ENCODE measurements at places on chromosomes 1 and 21.

DNA sequence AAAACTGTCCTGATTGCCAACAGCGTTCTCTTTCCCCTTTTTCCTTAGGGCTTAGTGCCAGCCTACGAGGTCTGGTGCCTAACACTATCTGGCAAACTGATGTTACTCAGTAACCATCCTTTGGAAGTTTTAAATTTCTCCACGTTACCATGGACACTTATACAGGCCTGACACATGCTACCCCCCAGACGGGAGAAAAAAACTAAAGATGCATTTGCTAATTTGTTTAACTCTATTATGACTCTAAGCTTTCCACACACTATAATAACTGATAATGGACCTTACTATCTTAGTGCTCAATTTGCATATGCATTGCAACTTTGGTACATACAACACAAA lies 36.8 kb downstream of the CLCA1 start:
- DNase-seq: no peak

- no peak for DNase-seq
These were observed 52.8 kb downstream of the ELK4 start for GRCh38 chr1:205578780-205579571.

GRCh38 chr1:215530401-215530984 lies 36.6 kb upstream of the KCTD3 start:
- no peak for DNase-seq

- DNase-seq: peak; percentile 70
These were observed 2.5 kb upstream of the MEF2D start for GRCh38 chr1:156502894-156503697.

DNA sequence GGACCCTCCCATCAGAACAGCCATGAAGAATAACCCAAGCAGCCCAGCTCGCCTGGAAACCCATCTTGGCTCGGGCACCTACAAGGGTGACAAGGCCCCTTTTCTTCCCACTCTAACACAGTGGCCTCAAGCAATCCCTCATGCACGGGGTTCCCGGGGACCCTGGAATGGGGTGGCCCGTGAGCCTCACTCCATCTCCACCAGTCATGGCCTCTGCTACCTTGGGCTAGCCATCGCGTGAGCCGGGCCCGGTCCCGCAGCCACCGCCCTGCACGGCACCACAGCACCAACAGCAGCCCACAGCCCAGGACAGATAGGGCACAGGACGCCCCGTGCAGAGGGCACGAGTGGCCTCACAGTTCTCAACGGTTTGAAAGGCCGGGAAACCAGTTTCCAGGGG lies 19.0 kb downstream of the WDR4 start:
- no peak for DNase-seq

- no peak for DNase-seq
These were observed 196.2 kb upstream of the APP start for GRCh38 chr21:26366781-26367180.

- DNase-seq: no peak
These were observed 8.3 kb downstream of the NT5C1A start for GRCh38 chr1:39663559-39663958.

- DNase-seq: peak; percentile 6
These were observed 9.6 kb downstream of the ARHGEF16 start for GRCh38 chr1:3463891-3464648.

- no peak for DNase-seq
These were observed 54.3 kb downstream of the TLR5 start for GRCh38 chr1:223088713-223089240.

DNA sequence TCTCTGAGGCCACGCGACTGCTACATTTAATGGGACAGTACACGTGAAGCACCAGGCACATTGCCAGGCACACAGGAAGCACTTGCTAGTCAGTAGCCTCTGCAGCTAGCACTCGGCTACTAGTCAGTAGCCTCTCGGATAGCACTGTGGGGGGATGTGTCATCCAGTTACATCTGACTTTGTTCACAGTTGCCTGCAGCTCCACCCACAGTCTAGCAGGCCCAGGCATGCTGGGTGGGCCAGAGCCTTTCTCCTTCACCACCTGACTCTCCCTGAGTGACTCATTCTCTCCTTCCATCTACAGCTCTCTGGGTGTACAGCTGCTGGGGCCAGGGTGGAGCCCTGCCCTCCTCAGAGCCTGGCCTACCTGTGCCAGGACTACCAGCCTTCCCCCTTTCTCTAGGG lies 51.5 kb downstream of the PTPRF start:
- peak; percentile 90 for DNase-seq

GRCh38 chr1:28601696-28602095 lies 9.6 kb downstream of the RAB42 start:
- DNase-seq: no peak

DNA sequence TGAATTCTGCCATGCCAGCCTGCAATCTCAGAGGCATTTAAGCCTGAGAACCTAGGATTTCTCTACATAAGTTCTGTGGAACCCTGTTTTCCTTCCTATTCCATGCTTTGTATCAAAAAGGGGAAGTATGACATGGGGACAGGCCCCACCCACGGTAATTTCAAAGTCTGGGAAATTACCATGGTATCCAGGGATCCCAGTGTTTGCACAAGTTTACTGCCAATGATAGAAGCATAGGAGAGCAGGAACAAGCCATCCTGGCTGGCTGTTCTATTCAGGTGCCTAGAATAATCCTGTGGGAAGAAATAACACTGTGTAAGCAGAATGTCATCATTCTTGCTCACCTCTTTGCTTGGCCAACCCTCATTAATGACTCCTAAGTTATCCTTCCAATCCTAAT lies 53.8 kb upstream of the ATP1B1 start:
- no peak for DNase-seq

- no peak for DNase-seq
These were observed 19.5 kb upstream of the WARS2 start for GRCh38 chr1:119159966-119160365.

DNA sequence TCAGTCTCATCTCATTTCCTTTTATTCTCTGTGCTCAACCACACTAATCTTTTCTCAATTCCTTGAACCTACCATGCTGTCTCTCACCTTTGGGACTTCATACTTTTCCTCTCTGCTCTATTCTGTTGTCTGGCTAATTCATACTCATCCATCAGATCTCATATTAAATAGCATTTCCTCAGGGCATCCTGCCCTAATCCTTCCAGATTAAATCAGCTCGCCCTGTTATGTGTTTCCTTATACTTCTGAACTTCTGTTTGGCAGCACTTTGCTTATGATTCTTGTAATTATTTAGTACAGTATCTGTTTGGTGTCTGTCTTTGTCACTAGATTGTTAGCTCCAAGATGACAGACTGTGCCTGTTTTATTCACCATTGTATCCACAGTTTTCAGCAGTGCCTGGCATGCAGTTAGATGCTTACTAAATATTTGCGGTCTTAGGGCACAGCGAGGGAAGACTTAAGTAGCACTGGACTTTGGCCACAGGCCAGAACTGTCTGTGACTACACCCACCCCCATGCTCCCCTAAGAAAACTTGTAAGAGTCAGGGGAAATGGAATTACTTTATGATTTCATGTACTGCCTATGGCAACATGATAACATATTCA lies 9.9 kb upstream of the CAP1 start:
- no peak for DNase-seq

GRCh38 chr1:51736702-51737101 lies 119.8 kb downstream of the OSBPL9 start:
- DNase-seq: no peak

GRCh38 chr1:96843196-96843595 lies 121.6 kb downstream of the PTBP2 start:
- no peak for DNase-seq

GRCh38 chr1:111517469-111518225 lies 14.2 kb upstream of the ADORA3 start:
- no peak for DNase-seq

DNA sequence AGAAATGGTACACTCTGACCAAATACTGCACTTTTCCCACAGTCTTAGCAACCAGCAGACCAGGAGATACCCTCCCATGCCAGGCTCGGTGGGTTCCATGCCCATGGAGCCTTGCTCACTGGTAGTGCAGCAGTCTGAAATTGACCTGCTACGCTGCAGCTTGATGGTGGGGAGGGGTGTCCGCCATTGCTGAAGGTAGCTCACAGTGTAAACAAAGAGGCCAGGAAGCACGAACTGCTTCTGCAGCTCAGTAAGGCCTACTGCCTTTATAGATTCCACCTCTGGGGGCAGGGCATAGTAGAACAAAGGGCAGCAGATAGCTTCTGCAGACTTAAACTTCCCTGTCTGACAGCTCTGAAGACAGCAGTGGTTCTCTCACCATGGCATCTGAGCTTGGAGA lies 12.3 kb upstream of the IFI44L start:
- DNase-seq: no peak

- DNase-seq: no peak
These were observed 1.1 kb downstream of the GPR25 start for GRCh38 chr1:200873671-200874397.

- no peak for DNase-seq
These were observed 231.6 kb downstream of the MRPL39 start for GRCh38 chr21:25375675-25376074.

GRCh38 chr1:71561206-71561605 lies 480.4 kb upstream of the ZRANB2 start:
- no peak for DNase-seq

DNA sequence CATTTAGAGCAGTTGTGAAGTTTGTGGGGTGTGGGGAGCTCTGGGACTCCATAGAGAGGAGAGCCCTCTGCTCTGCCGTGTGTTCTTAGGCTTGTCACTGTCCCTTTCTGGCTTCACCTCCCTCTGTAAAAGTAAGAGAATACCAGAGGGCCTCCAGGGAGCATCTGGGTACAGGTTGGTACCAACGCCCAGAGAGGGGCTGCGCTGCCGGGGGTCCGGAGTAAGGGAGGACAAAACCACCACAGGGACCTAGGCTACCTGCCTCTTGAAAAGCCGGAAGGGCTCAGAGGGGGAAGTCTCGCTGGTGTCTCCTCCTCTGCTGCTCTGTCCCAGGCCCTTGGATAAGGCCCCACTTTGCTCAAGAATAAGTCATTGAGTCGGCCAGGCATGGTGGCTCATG lies 3.1 kb upstream of the TINAGL1 start:
- no peak for DNase-seq

- DNase-seq: no peak
These were observed 36.0 kb downstream of the PABPC4 start for GRCh38 chr1:39540504-39541031.

DNA sequence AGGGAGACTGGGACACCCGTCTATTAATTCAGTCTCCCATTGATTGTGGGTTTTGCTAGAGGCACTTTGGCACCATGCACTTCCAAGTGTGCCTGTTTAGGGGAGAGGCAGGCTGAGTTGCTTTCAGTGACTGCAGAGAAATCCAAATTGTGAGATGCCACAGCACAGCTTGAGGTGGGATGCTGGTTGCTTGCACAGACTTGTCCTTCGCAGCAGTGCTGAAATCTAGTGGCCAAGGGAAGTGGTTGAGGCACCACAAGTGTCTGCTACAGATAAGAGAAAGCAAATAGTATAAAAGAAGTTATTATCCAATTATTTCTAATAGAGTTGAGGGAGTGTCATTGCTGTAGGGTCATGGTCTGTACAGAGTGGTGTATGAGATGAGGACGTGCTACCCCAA lies 40.0 kb upstream of the APP start:
- DNase-seq: no peak

DNA sequence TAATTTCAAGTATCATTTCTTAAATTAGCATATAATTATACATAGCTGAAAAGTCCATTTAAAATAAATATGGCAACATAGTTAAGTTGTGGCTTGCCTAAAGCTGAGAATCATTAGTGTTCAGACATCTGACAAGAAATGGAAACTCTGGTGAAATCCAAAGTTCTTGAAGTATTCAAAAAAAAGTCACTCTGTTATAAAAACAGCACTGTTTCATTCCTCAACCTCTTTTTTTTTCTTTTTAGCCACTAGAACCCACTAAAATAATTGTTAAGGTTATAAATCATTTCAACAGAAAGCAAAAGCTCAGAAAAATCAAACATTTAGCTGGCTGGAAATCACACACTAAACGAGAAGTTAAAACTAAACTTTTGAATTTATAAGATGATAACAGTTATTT lies 476.7 kb downstream of the LTN1 start:
- no peak for DNase-seq

DNA sequence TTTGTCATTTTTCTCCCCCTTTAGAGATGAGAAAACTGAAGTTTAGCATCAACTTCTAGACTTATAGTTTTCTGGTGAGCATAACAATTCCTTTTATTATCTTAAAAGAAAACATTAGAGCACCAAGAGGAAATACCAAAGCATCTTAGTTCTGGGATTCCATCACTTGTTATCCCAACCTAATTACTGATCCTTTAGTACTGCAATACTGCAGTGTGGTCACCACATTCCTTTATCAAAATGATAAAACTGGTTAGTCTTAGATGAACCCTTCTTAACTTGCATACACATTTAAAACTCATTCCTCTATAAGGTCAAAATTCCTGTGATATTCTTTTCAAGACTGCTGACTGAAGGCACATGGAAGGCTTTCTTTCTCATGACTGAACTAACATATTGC lies 23.1 kb downstream of the SOD1 start:
- no peak for DNase-seq

DNA sequence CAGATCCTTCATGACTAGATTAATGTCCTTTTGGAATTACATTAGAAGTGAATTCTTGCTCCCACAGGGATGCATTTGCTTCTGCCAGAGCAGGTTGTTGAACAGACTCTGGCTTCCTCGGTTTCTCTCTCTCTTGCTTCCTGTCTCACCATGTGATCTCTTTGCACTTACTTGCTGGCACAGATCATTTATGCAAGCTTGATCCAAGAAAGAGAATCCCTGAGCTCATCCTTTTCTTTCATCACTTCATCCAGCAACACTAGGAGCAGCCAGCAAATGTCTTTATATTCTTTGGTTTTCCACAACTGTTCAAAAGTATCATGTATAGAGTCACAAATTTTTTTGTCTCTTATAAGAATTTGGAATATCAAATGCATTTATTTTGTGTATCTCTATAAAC lies 313.5 kb downstream of the ZNF326 start:
- DNase-seq: no peak
